H1 (cell line): ENCODE measurements at places on chromosomes 16 and 17.
A peak's percentile ranks its signal among the peaks of the same experiment; 100 is the strongest.

DNA sequence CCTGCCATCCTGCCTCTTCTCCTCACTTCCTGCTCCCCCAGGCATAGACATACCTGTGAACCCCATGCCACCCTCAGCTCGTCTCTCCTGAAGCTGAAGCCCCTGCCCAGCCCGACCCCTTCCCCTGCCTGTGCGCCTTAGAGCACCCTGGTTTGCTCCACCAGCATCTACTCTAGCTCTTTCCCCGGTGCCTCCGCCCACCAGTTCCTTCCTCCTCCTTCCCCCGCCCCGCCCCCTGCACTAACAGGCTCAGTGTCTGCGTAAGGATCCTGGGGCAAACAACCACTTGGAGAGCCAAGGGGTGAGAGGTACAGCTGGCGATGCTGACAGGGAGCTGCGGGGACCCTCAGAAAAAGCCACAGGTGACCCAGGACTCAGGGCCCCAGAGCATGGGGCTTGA is 1.9 kb downstream of the GPR142 start:
- no peak for DNase-seq

DNA sequence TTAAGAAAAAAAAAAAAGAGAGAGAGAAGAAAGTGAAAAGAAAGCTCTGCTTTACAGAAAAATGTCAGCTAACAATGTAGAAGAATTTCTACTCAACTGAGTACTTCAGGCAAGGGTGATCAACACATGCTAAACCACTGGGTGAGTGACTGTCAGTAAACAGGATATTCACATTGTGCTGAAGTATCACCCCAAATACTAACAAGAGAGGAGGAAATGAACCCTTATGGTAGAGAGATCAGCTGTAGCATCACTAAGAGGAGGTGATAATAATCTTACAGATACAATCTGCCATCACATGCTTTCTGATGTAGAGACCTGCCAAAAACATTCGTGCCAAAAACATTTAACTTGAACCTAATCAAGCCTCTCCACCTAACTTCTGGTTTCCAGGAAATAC is 30.7 kb upstream of the ICAM2 start:
- DNase-seq = no peak

- no peak for DNase-seq
These were observed 47.1 kb downstream of the ABCA8 start for GRCh38 chr17:68908045-68908444.

- no peak for DNase-seq
These were observed 116.9 kb upstream of the CDH13 start for GRCh38 chr16:82509691-82510430.

DNA sequence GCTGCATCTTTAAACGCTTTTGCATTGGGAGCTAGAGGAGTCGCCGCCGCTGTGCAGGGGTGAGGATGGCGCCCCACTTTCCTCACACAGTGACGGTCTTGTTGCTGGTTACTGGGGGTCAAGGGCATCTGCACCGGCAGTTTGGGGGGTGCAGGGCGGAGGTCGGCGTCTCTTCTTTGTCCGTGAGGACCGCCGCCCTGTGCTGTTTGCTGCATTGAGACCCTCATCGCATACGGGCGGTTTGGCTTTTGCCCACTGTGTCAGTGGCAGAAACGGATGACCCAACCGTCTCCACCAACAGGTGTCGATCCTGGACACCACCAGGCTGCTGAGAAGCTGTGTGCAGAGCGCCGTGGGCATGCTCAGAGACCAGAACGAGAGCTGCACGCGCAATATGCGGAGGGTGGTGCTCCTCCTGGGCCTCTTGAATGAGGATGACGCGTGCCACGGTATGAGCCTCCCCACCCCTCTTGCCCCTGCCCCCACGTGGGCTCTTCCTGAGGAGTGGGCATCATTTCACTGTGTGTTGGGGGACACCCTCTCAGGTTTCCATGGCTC is 61.2 kb upstream of the ENDOV start:
- DNase-seq = no peak

DNA sequence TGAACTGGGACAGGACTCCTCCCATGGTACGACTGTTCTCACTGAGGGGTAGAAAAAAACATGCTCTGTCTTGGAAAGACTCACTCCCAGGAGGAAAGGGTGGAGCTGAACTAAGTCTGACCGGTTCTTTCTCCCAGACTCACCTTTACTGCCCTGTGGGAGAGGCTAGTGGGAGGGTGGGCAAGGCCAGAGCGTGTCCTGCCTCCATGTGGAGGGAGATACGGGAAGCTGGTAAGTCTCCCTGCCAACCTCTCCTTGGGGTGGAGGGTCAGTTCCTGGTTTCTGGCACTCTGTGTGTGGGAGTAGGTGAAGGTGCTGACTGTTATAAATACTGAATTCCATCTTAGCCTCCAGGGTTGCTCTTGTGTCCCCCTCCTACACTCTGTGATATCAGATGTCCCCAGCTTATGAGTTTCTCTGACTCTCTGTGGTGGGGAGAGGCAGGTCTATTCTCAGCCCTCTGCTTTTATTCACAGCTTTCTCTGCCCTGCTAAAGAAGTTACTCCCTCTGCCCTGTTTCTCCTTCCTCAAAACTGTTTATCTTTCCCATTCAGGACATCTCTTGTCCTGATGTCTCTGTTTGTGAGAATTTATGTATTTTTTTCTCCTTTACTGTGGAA is 26.9 kb upstream of the FAM20A start:
- peak; percentile 45 for DNase-seq

GRCh38 chr17:79388556-79389295 is 222.1 kb downstream of the RBFOX3 start:
- DNase-seq = peak; percentile 82

DNA sequence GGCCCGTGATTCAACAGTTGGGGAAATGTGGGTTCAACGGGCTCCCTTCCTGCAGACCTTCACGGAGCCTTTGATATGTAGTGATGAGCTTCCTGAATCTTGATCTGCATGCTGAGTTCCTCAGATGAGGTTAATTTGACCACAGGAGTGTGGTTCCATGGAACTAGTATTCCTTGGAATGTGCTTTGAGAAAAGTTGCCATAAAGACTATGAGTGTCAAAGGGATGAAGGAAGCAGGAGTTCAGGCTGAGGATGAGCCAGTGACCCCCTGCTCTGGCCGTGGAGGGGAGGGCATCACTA is 229.2 kb downstream of the MSI2 start:
- DNase-seq = no peak

GRCh38 chr17:14351493-14351892 is 50.6 kb downstream of the HS3ST3B1 start:
- no peak for DNase-seq

- DNase-seq = peak; percentile 61
These were observed 20.5 kb downstream of the SRCIN1 start for GRCh38 chr17:38585056-38585917.

- DNase-seq = no peak
These were observed 21.1 kb downstream of the CLUH start for GRCh38 chr17:2690165-2691068.

DNA sequence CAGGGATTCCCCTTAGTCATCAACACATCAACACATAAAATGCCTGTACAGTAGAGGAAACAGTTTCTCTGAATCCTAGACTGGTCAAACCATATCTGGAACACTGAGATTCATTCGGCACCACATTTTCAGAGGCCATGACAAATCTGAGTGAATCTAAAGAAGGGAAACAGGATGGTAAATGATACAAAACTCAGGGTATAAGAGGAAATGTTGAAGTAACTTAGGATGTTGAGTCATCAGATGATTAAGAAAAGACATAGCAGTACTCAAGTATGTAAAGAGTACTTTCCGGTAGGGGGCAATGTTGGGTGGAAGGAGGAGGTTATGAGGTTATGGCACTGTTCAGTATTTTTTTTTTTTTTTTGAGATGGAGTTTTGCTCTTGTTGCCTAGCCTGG is 358.5 kb upstream of the PMFBP1 start:
- no peak for DNase-seq

DNA sequence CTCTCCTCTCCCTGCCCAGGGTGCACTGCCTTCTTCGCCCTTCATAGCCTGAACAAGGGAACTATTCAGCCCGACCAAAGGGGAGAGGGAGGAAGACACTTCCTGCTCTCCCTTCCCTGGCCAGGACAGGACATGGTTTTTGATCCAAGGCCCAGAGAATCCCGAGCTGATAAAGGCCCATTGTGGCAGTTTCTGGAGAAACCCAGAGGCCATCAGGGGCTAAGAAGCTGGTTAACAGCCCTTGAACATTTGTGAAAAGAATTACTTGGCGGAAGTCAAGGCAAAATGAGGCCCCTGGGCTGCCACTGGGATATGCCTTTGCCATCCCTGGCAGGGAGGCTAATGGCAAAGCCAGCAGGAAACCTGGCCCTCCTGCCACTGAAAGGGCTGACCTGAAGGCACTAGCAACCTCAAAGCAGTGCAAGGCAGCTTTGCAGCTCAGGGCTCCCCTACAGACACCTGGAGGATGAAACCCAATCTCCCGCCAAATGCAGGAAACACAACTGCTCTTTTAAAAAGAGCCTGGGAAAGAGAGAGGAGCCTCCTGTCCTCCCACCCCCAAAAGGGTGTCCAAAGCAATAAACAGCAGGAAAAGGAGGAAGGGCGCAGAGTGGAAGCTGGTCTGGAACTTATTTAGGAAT is 12.6 kb downstream of the PHB1 start:
- DNase-seq = no peak

DNA sequence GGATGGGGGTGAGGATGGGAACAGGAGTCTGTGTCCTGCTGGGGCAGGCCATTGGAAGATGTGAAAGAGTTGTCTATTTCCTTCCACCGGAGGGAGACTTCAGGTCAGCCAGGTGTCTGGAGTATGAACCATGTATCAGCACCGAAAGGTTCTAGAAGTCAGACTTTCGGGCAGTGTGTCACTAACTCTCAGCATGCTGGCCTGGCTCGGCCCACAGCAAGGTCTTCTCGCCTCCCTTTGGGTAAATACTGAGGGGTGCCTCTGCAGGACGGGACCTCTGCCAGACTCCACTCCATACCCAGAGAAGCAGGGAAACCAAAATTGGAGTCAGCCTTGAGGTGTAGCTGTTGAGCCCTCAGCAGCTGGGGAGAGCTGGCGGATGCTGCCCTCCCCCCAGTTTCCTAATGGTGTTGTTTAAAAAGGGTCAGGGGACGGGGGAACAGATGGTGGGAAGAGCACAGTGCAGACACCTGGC is 507 bp downstream of the CIITA start:
- no peak for DNase-seq

DNA sequence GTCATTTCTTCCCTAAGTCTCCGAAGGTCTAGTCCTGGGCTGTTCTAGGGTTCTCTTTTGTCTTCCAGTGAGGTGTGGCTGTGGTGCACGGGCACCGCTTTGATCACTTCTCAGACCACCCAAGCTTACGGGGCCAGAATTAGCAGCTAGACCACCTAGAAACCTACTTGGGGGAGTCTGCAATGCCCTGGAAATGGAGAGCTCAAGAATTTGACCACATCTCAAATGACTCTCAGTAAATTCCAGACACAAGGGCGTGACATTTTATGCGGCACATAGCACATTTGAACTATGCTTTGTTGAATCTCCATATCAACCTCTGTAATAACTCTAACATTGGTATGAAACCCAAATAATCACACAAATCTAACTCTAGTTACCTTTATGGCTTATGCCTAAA is 24.9 kb downstream of the TRIM16 start:
- DNase-seq = no peak

GRCh38 chr17:50758989-50759544 is 8.3 kb downstream of the ANKRD40CL start:
- DNase-seq = no peak

GRCh38 chr17:58884161-58884560 is 128.5 kb downstream of the PPM1E start:
- no peak for DNase-seq

- DNase-seq = peak; percentile 81
These were observed 587 bp upstream of the CDK5R1 start for GRCh38 chr17:32486111-32486700.

GRCh38 chr17:38443356-38444031 is 15.2 kb downstream of the ARHGAP23 start:
- no peak for DNase-seq

GRCh38 chr16:81366316-81366932 is 51.7 kb downstream of the GAN start:
- no peak for DNase-seq

GRCh38 chr17:79842656-79843473 is 3.6 kb upstream of the CBX4 start:
- no peak for DNase-seq

GRCh38 chr17:51152766-51153209 is 571 bp upstream of the NME1 start:
- DNase-seq = no peak

DNA sequence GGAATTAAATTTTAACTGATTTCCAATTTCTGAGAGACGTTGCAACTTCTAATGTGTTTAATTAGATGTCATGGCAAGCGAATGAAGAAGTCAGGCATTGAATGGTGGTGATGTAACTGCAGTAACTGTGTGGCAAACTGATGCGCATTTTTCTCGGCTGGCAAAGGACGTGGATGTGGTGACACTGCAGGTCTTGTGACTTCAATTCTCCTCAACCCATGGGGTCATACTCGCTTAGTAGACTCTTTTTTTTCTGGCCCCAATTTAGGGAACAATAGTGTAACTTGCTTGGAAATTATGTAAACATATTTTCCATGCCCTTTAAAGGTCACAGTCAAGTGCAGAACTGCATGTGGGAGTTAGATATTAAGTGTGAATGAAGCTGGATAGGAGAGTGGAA is 1.9 kb upstream of the FAM20A start:
- no peak for DNase-seq

DNA sequence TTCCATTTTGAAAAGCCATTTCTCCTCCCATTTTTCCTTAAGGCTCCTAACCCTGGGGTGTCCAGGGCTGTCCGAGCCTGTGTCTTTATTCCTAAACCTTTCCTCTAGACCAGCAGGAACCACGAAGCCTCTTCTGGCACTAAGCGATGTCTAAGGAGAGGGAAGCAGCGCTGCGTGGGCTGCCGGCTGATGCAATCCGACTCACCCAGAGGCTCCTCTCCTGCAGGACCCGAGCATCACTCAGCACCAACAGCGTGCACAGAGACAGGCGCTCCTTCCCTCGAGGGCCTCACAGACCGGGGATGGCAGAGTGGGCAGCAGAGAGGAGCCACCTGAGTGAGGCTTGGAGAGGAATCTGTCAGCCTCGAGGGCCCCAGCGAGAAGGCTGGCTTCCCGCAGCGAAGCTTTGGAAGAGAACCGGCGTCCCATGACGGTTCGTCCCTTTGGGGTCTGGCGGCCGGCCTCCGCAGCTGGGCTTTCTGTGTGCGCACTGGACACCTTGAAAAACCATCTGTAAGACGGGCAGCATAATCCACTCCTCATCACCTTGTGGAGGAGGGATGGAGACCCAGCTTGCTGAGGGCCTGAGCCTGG is 174.3 kb downstream of the FOXL1 start:
- no peak for DNase-seq

- no peak for DNase-seq
These were observed 718 bp downstream of the SAT2 start for GRCh38 chr17:7626956-7627249.

- no peak for DNase-seq
These were observed 511.5 kb downstream of the TOX3 start for GRCh38 chr16:52035436-52035835.
